ENCODE measurements at places on chromosomes 13 and 19.

- DNase-seq, result no peak
Observed at GRCh38 chr13:105466376-105466775, 1069.1 kb downstream of the EFNB2 start.

DNA sequence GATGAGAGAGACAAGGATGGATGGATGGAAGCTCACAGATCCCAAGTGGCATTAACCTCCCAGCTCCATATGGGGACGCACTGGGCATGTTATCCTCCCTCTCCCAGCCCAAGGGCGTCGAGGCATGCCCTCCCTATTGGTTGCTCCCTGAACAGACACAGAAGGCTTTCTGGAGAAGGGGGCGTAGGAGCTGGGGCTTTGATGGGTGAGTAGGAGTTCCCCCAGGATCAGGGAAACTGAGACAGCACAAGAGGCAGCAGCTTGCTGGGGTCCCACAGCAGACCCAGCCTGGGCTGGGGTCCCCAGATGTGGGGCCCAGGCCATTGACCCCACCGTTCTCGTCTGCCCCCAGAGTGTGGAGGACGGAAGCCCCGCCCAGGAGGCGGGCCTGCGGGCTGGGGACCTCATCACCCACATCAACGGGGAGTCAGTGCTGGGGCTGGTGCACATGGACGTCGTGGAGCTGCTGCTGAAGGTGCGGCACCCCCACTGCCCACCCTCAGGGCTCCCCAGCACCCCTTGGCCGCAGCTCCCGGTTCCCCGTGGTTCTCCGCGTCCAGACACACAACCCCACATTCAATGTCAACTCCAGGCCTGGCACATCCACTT lies 7.5 kb upstream of the PIK3R2 start:
- DNase-seq, result no peak

GRCh38 chr19:42023121-42023942 lies 29.3 kb upstream of the ATP1A3 start:
- DNase-seq, result no peak

DNA sequence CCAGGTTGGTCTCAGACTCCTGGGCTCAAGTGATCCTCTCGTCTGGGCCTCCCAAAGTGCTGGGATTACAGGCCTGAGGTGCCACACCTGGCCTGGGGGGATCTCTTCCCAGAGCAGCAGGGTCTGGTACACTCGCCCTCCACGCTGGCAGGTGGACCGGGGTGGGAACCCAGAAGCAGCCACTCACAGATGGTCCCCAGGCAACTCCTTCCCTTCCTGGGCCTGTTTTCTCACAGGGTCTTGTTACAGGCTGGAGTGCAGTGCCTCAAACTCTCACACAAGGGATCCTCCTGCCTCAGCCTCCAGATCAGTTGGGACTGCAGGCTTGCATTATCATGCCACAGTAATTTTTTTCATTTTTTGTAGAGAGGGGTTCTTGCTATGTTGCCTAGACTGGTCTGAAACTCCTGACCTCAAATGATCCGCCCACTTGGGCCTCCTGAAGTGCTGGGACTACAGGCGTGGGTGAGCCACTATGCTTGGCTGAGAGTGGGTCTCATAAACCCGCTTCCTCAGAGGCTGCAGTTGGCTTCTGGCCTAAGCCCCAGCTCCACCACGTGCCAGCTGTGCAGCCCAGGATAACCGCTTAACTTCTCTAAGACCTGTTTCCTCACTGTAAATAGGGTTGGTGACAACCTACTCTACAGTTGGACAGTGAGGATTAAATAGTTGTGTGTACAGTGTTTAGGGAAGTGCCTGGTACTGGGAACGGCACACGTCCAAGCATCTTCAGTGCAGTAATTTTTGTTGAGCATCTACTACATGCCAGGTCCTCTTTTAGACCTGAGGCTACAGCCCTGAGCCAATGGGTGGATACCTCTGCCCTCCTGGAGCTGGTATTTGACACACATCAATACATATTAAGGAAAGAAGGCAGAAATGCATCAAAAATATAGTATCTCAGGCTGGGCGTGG lies 871 bp upstream of the CCER2 start:
- DNase-seq, result no peak

- DNase-seq, result no peak
Observed at GRCh38 chr13:75518439-75519088, 19.1 kb downstream of the COMMD6 start.

DNA sequence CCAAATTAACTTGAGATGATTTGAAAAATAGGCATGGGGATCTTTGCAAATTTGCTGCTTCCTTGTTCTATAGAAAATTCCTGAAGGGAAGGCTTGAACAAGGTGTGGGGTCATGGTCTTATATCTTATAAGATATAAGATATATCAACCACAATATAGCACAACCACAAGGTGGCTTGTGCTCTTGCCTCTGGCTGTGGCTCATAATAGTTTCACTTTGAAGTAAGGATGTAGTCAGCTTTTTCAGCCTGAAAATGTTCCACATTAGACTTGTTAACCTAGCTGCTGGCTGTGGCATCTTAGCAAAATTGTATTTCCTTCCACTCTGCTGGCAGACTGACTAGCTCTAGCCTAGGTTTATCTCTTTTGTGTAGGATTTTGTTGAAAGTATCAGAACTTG lies 169.7 kb downstream of the KLF5 start:
- DNase-seq, result peak; percentile 31

DNA sequence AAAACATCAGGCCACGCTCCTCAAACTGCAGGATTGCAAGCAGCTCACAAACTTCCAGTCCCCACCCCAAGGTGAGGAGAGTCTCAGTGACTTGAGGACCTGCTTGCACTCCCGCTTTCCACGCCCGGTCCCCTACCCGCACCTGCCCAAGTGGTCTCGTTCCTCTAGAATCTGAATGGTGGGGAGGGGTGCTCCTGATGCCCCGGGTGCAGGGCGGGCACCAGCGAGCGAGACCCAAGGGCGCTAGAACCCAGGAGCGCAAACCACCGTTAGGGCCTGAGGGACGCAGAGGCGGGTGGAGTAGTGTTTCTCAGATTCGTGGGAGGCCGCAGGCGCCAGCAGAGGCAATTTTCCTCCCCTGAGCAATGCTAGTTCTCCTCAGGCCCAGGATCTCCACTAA lies 40.3 kb downstream of the SOX1 start:
- no peak for DNase-seq
